ENCODE measurements at places on chromosomes 2 and 18. TPM values are rescaled to one million over a fixed set of nuclear protein-coding genes. Genes with fewer than 3 reads are reported as not detected.
A peak's percentile ranks its signal among the peaks of the same experiment; 100 is the strongest.

DNA sequence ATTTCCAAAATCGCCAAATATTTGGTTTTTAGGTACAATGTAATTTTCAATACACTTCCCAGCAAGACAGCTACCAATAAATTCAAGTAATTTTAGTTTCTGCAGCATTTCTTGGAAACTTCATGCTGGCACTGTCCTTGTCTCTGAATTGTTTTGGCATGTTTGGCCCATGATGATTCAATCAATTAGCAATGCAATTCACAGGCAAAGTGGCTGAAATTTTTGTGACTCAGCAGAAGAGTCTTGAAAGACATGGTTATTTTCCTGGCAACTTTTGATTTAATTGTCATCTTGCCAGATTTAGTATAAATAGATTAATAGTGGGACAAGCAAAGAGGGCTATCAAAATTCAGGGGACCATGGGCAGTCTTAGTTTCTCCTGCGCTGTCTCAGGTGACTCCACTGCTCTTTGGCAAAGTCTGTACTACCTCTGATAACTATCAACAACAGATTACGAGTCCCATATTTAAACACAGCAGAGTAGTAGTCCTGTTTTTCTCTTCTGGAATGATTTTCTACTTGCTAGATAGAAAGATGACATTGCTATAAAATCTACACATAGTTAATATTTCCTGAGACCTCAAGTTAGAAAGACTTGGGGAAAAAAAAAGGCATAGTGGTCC, 88.9 kb upstream of the CYP26B1 start:
- peaks cover 10% of the 10 kb centered on the region for H3K4me1 ChIP-seq
- no peaks in the 10 kb centered on the region for H3K36me3 ChIP-seq
- DNase-seq, result no peak
- H3K27ac ChIP-seq, result no peak overlapping the region
- no peaks in the 10 kb centered on the region for H3K27me3 ChIP-seq
- H3K4me3 ChIP-seq, result no peak overlapping the region

DNA sequence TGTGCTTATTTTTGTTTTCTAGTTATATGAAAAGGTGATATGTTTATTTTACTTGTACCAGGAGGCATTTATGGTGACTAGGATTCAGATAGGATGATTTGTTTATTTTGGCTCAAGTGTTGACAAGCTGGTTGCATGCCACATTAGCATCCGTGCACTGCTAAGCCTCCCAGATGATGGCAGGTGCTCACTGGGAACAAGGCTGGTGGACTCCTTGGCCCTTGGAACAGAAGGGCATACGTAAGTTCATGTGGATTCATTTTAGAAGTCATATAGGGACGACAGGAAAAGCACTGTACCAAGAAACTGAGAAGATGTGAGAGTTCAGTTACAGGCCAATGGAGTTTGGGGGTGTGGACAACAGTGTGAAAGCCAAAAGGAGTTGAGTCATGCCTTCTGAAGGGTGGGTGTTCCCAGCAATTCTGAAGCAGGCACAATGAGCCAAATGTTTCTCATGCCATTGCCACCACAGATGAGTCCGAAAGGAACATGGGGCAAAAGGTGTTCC, 166.2 kb downstream of the PHLPP1 start:
- no peak overlapping the region for H3K4me3 ChIP-seq
- H3K27ac ChIP-seq, result peak overlapping the region; percentile 27
- H3K4me1 ChIP-seq, result peaks cover 33% of the 10 kb centered on the region
- H3K36me3 ChIP-seq, result no peaks in the 10 kb centered on the region
- no peak for DNase-seq

The LIMS4 gene
- 2.7 TPM for total RNA-seq

DNA sequence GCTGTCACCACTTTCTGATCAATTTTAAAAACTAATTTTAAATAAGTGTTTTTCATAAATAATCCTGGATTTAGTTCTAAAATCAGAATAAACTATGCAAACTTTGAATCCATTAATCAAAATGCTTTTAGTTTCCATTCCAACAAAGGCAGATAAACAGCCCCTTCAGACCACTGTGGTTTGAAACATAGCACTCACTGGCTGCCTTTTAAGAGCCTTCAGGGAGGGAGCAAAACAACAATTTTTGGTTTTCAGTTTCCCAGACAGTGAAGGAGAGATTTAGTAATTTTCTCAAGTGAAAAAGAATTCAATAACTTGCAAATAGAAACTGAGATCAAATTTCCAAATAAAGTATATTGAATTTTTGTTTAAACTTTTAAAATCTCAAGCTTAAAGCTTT, 46.1 kb downstream of the CDK15 start:
- no peak overlapping the region for H3K4me3 ChIP-seq
- no peaks in the 10 kb centered on the region for H3K36me3 ChIP-seq
- no peaks in the 10 kb centered on the region for H3K27me3 ChIP-seq
- DNase-seq, result no peak
- H3K4me1 ChIP-seq, result no peaks in the 10 kb centered on the region
- H3K27ac ChIP-seq, result no peak overlapping the region

The SH2D6 gene
- not detected for total RNA-seq

DNA sequence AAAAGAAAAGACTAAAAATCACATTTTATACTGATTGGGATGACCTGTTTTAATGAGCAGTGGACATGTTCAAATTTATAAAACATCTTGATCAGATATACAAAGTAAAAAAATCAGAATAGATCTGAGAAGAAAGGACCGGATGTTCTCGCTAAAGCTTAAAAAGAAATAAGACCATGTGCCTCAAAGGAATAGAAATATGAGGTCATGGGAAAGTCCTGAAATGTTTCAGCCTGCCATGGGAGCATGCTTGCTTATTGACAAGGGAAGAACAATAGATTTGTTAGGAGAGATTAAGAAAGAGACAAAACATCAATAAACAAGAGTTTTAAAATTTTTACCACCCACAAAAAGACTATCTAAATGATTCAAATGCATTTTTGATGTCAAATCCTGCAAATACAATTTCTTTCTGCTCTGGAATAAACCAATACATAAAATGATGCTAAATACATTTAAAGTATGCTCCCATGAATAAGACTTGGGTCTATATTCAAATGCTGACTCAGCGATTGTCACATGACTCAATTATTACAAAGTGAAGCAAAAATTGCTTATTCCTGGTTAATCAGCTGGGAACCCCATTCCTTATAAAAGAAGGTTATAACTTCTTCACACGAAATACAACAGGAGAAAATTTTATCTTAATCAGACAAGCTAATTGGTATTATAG, 633.9 kb upstream of the PKDCC start:
- H3K36me3 ChIP-seq, result no peaks in the 10 kb centered on the region
- no peak overlapping the region for H3K27ac ChIP-seq
- DNase-seq, result no peak
- no peaks in the 10 kb centered on the region for H3K4me1 ChIP-seq

The NOTO gene
- not detected for total RNA-seq

- H3K4me3 ChIP-seq, result no peak overlapping the region
- H3K4me1 ChIP-seq, result no peaks in the 10 kb centered on the region
- H3K27me3 ChIP-seq, result no peaks in the 10 kb centered on the region
- no peak for DNase-seq
- no peaks in the 10 kb centered on the region for H3K36me3 ChIP-seq
Measured at GRCh38 chr2:136314240-136314639, 196.3 kb upstream of the CXCR4 start.

The TMEM247 gene
- total RNA-seq, result not detected

GRCh38 chr2:177535958-177536504, 143.5 kb downstream of the AGPS start:
- no peak overlapping the region for H3K27ac ChIP-seq
- DNase-seq, result no peak
- H3K27me3 ChIP-seq, result no peaks in the 10 kb centered on the region
- H3K4me1 ChIP-seq, result no peaks in the 10 kb centered on the region
- H3K36me3 ChIP-seq, result no peaks in the 10 kb centered on the region

- peaks cover 9% of the 10 kb centered on the region for H3K4me1 ChIP-seq
- no peaks in the 10 kb centered on the region for H3K27me3 ChIP-seq
- no peak for DNase-seq
- H3K27ac ChIP-seq, result no peak overlapping the region
- H3K36me3 ChIP-seq, result no peaks in the 10 kb centered on the region
Measured at GRCh38 chr2:49827366-49827765, 673.1 kb upstream of the FSHR start.

DNA sequence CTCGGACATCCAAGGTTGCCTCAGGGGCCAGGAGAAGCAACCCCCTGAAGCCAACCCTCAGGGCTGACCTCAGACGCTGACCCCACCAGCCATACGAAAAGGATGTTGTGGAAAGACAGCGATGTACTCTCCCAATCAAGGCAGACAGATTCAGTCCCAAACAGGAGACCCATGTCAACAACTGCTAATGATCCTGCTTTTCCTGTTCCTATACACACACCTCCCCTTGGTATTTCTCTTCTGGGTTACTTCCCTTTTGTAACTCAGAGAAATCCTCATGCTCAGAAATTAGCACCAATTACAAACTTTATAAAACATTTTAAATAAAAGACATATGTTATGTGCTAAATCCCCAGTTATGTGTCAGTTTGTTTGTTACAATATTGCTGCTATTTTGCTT, 120.8 kb downstream of the PID1 start:
- H3K4me3 ChIP-seq, result no peak overlapping the region
- no peaks in the 10 kb centered on the region for H3K27me3 ChIP-seq
- H3K27ac ChIP-seq, result no peak overlapping the region
- H3K4me1 ChIP-seq, result no peaks in the 10 kb centered on the region

DNA sequence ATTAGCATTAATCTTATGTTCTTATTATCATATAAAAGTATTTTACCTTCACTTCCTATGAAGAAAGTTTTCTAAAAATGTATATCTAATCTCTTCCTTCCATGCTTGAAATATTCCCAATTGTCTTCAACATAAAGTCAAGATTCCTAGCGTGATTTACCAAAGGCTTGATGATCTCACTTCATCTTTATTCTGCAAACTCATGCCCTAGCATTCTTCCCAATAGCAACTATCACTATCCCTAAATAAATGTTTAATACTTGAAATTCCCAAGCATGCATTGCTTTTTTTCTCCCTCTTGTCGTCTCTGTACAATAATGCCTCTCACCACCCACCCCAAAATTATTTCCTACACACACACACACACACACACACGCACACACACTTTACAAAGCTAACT, 125.8 kb downstream of the VWC2L start:
- H3K27me3 ChIP-seq, result no peaks in the 10 kb centered on the region
- H3K36me3 ChIP-seq, result no peaks in the 10 kb centered on the region
- H3K4me1 ChIP-seq, result no peaks in the 10 kb centered on the region
- H3K4me3 ChIP-seq, result no peak overlapping the region
- H3K27ac ChIP-seq, result no peak overlapping the region
- DNase-seq, result no peak

DNA sequence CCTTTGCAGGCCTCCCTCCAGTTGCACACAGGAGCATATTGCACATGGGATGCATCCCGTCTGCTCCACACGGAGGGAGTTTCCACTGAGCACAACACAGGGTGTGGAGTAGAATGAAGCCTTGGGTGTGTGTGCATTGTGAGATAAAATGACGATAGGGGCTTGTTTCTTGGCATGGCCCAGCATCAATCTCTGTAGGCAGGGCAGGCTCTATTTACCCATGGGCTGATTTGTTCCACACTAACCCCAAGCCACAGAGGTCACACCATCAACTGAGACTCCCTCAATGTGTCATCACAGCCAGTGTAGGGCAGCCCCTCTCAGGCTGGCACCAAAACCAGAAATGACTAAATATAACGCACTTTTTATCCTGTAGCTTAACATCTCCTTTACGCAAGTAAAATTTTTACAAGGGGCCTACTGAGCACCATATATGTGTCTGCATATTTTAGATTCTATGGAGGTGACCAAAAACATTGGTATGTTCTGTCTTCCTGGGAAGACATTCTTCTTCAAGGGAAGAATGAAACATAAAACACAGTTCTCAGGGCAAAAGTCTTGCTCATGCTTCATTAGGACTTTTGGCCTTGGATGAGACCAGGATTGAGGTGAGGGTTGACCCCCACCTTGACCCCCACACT, 2.7 kb upstream of the GKN1 start:
- H3K27me3 ChIP-seq, result no peaks in the 10 kb centered on the region
- no peak overlapping the region for H3K4me3 ChIP-seq
- DNase-seq, result no peak
- H3K4me1 ChIP-seq, result no peaks in the 10 kb centered on the region
- no peaks in the 10 kb centered on the region for H3K36me3 ChIP-seq

- no peak overlapping the region for H3K27ac ChIP-seq
- H3K4me1 ChIP-seq, result peaks cover 13% of the 10 kb centered on the region
- H3K36me3 ChIP-seq, result no peaks in the 10 kb centered on the region
- H3K4me3 ChIP-seq, result no peak overlapping the region
- no peak for DNase-seq
Measured at GRCh38 chr2:136133586-136133985, 15.6 kb upstream of the CXCR4 start.

The YWHAQ gene
- total RNA-seq, result 231 TPM

DNA sequence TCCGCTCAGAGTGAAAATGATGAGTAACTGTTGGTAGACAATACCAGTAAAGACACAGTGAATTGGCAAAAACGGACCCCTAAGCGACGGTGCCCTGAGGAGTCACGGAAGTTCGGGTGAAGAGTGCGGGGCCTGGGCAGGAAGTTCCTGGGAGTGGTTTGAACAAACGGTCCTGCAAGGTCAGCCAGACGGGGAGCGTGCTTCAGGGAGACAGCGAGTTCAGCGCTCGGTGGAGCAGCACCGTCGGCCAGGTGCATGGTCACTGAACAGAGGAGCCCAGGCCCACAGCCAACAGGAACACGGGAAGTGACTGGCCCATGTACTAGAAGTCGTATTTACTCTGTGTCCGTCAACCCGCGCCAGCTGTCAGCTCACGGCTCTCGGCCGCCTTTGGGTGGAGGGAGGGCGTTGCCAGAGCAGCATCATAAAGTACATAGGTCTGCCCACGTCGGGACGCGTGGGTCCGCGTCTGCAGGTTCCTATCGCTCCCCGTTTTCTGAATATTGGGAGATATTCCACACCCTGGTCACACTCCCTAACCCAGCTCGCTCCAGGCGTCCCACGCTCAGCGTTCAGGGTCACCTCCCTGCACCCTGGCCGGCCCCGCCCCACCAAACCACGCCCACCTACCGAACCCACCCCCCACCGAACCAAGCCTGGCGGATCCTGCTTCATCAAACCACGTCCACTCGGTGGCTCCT, 75.6 kb upstream of the UXS1 start:
- peak overlapping the region; percentile 55 for H3K4me3 ChIP-seq
- no peaks in the 10 kb centered on the region for H3K36me3 ChIP-seq
- H3K27me3 ChIP-seq, result no peaks in the 10 kb centered on the region

- peak overlapping the region; percentile 46 for H3K27ac ChIP-seq
- DNase-seq, result peak; percentile 77
- H3K36me3 ChIP-seq, result no peaks in the 10 kb centered on the region
- no peak overlapping the region for H3K4me3 ChIP-seq
Measured at GRCh38 chr18:9743200-9744016, 35.3 kb downstream of the RAB31 start.

The SFTPB gene
- not detected for total RNA-seq

The LYPD6 gene
- total RNA-seq, result 1.2 TPM

GRCh38 chr2:88729061-88729745, 37.7 kb downstream of the RPIA start:
- H3K27ac ChIP-seq, result no peak overlapping the region
- H3K36me3 ChIP-seq, result no peaks in the 10 kb centered on the region
- no peak for DNase-seq
- H3K4me1 ChIP-seq, result no peaks in the 10 kb centered on the region

The SERPINB3 gene
- total RNA-seq, result not detected

- peaks cover 66% of the 10 kb centered on the region for H3K4me1 ChIP-seq
- no peaks in the 10 kb centered on the region for H3K27me3 ChIP-seq
- DNase-seq, result no peak
- H3K4me3 ChIP-seq, result no peak overlapping the region
- H3K36me3 ChIP-seq, result no peaks in the 10 kb centered on the region
- H3K27ac ChIP-seq, result peak overlapping the region; percentile 83
Measured at GRCh38 chr2:102048465-102048864, 56.7 kb downstream of the IL1R2 start.

The LAPTM4A gene
- 189 TPM for total RNA-seq

Data from esophagus muscularis mucosa (tissue), 4 donors.